ENCODE measurements at places on chromosomes 7 and 10. TPM values are rescaled to one million over a fixed set of nuclear protein-coding genes. Genes with fewer than 3 reads are reported as not detected.
A peak's percentile ranks its signal among the peaks of the same experiment; 100 is the strongest.

DIP2C gene
- 24.5 TPM for total RNA-seq

C10orf105 gene
- total RNA-seq: not detected

EPO gene
- not detected for total RNA-seq

BEND7 gene
- 1.8 TPM for total RNA-seq

HYAL4 gene
- not detected for total RNA-seq

HOXA2 gene
- total RNA-seq: 0.16 TPM

UNCX gene
- not detected for total RNA-seq

DNA sequence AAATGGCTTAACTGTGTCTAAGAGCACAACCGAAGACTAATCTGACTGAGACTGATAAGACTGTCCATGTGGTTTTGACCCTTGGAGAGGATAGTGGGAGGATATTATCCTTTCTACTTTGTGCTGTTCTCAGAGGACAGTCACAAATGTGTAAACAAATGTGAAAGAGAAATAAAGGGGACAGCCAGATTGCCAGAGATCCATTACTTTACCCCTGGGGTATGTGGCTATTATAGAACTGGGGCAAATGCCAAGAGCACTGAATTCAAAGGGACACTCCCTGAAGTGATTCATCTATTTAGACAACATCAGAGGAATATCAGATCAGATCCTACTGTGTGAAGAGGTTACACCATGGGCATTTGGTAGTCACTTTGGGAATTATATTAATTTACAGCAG is 154.7 kb downstream of the RNLS start:
- peaks cover 10% of the 10 kb centered on the region for H3K4me1 ChIP-seq
- no peak overlapping the region for H3K27ac ChIP-seq

DNA sequence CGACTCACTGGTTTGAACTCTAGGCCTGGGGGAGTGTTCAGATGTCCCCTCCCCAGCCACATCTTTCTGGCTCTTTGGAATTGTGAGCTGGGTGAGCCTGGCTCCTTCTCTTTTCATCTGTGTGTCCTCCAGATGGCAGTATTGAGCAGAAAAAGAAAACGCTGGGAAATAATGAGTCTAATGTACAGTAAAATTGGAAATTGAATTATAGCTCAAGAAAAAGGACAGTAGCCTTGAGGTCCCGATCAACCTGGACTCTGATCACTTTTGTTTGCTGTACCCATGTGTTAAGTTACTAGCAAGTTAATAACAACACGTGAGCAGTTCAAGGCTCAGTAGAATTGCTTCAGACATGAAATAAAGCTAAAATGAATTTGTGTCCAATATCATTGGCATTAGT is 77.9 kb downstream of the SNX10 start:
- no peaks in the 10 kb centered on the region for H3K36me3 ChIP-seq
- DNase-seq: peak; percentile 49
- H3K4me3 ChIP-seq: no peak overlapping the region
- no peak overlapping the region for H3K27ac ChIP-seq
- H3K27me3 ChIP-seq: peaks cover 2% of the 10 kb centered on the region

DNA sequence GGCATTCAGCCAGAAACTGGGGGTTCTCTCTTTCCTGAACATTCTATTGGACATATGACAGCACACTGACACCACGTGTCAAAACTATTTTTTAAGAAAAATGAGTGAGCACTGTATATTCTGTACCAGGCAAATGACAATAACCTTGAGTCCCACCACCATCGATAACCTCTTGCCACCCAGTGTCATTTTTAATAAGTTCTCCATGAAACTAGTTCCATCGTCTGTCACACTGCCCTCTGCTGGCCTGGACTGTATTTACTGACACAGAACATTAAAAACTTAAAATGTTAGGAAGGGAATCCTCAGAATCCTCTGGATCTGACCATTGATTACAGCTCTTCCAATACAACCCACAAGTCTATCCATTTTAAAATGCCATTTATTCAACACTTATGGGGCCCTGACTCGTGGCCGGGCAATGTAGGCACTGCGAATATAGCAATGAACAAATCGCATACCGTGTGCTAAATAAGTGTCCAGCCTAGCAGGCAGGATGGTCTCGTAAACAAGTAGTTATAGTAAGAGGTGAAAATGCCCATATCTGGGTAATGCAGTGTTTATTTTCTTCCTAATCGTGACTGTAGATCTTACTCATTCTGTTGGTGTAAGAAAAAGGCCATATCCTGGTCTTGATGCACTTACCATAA is 35.9 kb upstream of the CACNB2 start:
- no peak overlapping the region for H3K4me3 ChIP-seq
- no peaks in the 10 kb centered on the region for H3K4me1 ChIP-seq
- H3K27ac ChIP-seq: no peak overlapping the region
- H3K27me3 ChIP-seq: peaks cover 2% of the 10 kb centered on the region
- DNase-seq: peak; percentile 22

DNA sequence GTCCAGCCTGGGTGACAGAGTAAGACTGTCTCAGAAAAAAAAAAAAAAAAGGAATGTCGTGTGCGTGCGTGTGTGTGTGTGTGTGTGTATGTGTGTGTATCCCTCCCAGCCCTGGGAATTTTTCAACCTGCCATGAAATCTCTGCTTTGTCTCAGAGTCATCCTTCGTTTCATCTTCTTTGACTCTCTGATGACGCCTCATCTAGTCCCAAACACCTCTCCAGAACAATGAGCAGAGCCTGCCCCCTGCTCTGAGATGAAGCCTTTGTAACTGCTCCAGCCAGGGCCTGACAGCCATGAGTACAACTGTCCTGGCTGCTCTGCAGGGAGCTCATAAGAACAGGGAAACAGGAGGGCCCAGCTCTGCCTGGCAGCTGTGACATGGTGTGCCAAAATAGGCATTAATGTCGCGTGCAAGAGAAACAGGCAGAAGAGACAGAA is 149.5 kb downstream of the FAM107B start:
- peaks cover 19% of the 10 kb centered on the region for H3K27me3 ChIP-seq
- no peak overlapping the region for H3K27ac ChIP-seq
- H3K4me1 ChIP-seq: no peaks in the 10 kb centered on the region

GRCh38 chr7:51160990-51161615 is 155.5 kb downstream of the COBL start:
- H3K36me3 ChIP-seq: no peaks in the 10 kb centered on the region
- peak; percentile 58 for DNase-seq
- H3K4me1 ChIP-seq: peaks cover 5% of the 10 kb centered on the region
- peaks cover 13% of the 10 kb centered on the region for H3K27me3 ChIP-seq
- H3K4me3 ChIP-seq: no peak overlapping the region

GRCh38 chr7:51055039-51055840 is 261.4 kb downstream of the COBL start:
- no peaks in the 10 kb centered on the region for H3K36me3 ChIP-seq
- no peak overlapping the region for H3K27ac ChIP-seq
- no peak for DNase-seq
- peaks cover 7% of the 10 kb centered on the region for H3K4me1 ChIP-seq
- H3K27me3 ChIP-seq: peaks cover 37% of the 10 kb centered on the region
- H3K4me3 ChIP-seq: no peak overlapping the region

DNA sequence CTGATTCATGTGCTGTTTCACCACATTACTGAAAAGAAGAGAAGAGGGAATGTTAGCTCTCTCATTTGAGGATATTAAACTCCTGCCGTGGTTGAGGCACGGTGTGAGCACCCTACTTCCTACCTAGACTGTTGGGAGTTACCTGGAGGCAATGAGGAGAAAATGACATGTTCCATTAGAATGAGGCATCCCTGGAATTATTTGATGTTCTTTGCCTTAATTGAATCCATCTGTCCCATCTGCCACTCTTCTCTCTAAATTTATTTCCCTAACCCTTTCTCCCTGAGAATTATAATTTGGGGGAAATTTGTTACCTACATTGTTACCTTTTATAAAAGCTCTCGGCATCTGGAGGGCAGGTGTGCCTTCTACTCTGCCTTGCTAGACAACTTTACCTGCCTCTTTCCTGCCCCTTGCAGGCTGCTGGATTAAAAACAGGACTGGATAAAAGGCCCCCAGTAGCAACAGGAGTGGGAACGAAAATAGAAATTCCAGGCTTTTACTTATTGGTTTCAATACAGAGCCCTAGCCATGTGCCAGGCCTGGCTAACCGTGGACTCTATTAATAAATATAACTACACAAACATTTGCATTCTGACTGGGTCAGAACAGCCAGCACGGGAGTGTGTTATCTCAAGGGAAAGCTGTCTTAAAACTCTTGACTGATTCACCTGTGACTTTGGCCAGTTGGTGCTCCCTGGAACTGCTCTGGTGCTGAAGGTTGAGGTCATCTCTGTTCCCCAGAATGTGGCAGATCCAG is 4.4 kb upstream of the ATXN7L1 start:
- DNase-seq: no peak
- peaks cover 25% of the 10 kb centered on the region for H3K4me1 ChIP-seq
- no peaks in the 10 kb centered on the region for H3K27me3 ChIP-seq
- H3K27ac ChIP-seq: no peak overlapping the region

DNA sequence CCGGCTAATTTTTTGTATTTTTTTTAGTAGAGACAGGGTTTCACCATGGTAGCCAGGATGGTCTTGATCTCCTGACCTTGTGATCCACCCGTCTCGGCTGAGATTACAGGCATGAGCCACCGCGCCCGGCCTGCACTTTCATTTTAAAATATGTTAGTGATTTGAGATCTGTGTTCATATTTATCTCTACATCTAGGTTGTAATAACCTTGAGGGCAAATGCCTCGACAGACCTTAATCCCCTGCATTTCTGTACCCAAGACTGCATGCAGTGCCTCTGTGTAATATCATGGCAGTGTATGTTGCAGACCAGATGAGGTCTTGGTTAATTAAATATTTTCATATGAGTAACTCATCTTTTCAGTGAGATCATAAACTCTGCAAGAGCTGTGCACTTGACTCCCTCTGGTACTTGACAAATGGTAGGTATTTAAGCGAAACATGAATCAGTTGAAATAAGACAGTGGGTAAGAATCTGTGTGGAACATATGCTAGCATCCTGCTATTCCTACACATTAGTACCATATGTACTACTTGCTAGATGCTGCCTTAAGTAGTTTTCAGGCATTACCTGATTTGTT is 673.9 kb upstream of the ANKRD30A start:
- DNase-seq: no peak
- peaks cover 2% of the 10 kb centered on the region for H3K27me3 ChIP-seq
- no peaks in the 10 kb centered on the region for H3K4me1 ChIP-seq
- no peaks in the 10 kb centered on the region for H3K36me3 ChIP-seq
- no peak overlapping the region for H3K27ac ChIP-seq

DNA sequence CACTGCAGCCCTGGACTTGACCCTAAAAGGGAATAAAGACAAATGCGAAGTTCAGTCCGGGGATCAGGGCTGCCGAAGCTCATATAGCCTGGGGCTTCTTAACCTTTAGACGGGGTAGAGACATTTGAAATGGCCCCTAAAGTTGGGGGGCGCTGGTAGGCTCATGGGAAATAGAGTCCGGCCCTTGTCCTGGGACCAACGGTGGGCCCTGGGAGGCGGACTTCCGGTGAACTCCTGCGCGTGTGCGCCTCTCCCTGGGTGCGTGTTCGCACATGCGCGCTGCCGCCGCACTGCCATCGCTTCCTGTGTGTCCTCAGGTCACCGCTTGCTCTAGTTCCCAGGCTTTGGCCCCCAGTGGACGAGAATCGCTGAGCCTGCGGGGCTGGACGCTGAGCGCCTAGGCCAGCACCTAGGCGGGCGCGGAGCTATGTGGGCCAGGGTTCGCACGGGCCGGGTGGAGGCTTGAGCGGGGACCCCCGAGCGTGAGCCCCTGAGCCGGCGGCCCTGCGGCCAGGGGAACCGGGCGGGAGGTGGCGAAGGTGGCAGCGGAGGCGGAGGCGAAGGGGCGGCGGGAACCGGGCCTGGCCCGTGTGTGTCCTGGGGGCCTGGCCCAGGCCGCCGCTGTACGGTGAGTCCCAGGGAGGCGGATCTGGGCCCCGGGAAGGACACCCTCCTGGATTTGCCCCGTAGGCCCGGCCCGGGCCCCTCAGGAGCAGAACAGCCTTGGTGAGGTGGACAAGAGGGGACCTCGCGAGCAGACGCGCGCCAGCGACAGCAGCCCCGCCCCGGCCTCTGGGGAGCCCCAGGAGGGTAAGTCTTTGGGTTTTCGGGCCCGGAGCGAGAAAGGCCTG is 23.0 kb upstream of the ZNF12 start:
- H3K4me1 ChIP-seq: peaks cover 17% of the 10 kb centered on the region
- H3K27me3 ChIP-seq: no peaks in the 10 kb centered on the region

- DNase-seq: no peak
- H3K27ac ChIP-seq: no peak overlapping the region
- H3K36me3 ChIP-seq: no peaks in the 10 kb centered on the region
- H3K27me3 ChIP-seq: peaks cover 4% of the 10 kb centered on the region
- H3K4me1 ChIP-seq: no peaks in the 10 kb centered on the region
- H3K4me3 ChIP-seq: no peak overlapping the region
These were observed 14.5 kb downstream of the CFAP46 start for GRCh38 chr10:132927824-132928223.

- H3K27ac ChIP-seq: no peak overlapping the region
- no peak for DNase-seq
- H3K4me3 ChIP-seq: no peak overlapping the region
- peaks cover 15% of the 10 kb centered on the region for H3K27me3 ChIP-seq
- H3K36me3 ChIP-seq: no peaks in the 10 kb centered on the region
These were observed 205.3 kb upstream of the HDAC9 start for GRCh38 chr7:18290223-18290622.

- H3K27ac ChIP-seq: peak overlapping the region; percentile 23
- no peak overlapping the region for H3K4me3 ChIP-seq
- H3K36me3 ChIP-seq: peaks cover 31% of the 10 kb centered on the region
- H3K27me3 ChIP-seq: no peaks in the 10 kb centered on the region
- peaks cover 42% of the 10 kb centered on the region for H3K4me1 ChIP-seq
These were observed 20.7 kb downstream of the COX15 start for GRCh38 chr10:99711129-99711719.

- H3K27me3 ChIP-seq: peaks cover 30% of the 10 kb centered on the region
- no peak overlapping the region for H3K4me3 ChIP-seq
- no peak for DNase-seq
- no peaks in the 10 kb centered on the region for H3K36me3 ChIP-seq
- peaks cover 8% of the 10 kb centered on the region for H3K4me1 ChIP-seq
These were observed 481.6 kb downstream of the RPS24 start for GRCh38 chr10:78515038-78515872.

Measured in HFFc6 (cell line).